ENCODE measurements at places on chromosomes 12 and 14. TPM values are rescaled to one million over a fixed set of nuclear protein-coding genes. Genes with fewer than 3 reads are reported as not detected.

The ALX1 gene
- polyA plus RNA-seq: 33.4 TPM

DNA sequence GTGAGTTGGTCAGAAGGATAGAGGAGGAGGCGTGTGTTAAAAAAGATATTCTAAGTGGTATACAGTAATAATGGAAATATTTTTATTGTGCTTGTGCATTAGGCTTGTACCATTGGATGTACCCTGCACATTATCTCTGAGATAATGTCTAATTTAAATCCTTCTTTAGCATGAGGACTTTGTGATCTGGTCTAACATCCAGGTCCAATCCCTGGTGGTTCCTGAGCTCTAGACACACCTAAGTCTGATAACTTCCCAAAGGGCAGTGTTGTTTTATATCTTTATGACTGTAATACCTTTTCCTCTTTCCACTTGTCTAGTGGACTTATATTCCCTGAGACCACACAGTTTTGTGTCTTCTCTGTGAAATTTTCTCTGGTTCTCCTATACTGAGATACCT is 20.6 kb downstream of the PRPF39 start:
- no peak for DNase-seq

- DNase-seq: no peak
Measured at GRCh38 chr14:96242126-96242525, 13.9 kb upstream of the BDKRB1 start.

DNA sequence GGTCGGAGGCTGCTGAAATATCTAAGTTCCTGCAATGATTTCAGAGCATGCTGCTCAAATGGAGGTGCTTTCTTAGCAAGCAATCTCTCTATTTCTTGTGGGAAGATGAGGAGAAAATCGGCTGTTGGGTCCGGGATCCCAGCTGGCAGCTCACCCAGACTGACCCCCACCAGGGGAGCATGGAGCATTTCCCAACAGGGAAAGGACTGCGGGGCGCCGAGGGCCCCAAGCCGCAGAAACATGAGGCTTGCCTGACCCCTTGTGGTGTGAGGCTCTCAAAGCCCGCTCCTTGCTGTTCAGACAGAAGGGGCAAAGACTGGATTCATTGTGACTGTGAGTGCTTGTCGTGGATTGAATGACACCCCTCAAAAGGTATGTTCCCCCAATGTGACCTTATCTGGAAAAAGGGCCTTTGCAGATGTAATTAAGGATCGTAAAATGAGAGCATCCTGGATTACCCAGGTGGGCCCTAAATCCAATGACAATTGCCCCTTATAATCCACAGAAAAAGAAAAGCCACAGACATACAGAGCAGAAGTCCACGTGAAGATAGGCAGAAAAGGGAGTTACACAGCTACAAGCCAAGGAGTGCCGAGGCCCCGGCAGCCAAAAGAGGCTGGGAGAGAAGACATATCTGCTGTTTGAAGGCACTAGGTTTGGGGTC is 116.3 kb upstream of the VASH1 start:
- DNase-seq: no peak

DNA sequence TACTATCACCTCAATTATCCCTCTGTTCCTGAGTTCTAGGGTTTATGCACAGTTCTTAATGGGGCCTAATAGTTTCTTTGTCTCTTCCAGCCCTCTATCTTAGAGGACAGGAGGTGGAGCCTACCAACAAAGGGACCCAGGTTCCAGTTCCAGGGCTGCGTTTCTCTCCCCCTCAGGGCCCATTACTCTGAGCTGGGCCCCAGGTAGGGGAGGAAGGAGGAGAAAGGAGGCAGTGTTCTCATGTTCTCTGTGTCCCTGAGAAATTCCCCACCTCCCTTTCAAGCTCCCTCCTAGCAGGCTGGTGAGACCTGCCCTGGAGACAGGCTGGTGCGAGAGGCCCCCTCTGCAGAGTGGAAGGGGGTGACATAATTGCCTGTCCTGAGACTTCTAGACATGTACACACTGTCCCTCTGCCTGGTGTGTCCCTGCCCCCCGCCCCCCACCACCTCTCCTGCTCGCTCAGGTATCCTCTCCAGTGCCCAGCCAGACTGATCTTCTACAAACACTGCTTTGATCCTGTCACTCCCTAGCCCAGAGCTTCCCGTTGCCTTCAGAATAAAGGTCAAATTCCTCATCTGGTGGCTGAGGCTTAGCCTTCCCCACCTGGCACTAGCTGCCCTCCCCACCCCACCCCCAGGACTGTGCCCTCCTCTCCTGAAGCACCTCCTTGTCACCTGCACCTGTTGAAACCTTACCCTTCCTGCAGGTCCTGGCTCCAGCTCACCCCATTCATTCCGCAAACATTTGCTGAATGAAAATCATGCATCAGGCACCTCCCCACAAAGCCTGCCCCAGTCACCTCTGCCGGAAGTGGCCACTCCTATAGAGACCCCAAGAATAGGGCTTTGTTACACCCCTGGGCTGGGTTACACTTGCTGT is 21.1 kb upstream of the KRT8 start:
- DNase-seq: no peak

DNA sequence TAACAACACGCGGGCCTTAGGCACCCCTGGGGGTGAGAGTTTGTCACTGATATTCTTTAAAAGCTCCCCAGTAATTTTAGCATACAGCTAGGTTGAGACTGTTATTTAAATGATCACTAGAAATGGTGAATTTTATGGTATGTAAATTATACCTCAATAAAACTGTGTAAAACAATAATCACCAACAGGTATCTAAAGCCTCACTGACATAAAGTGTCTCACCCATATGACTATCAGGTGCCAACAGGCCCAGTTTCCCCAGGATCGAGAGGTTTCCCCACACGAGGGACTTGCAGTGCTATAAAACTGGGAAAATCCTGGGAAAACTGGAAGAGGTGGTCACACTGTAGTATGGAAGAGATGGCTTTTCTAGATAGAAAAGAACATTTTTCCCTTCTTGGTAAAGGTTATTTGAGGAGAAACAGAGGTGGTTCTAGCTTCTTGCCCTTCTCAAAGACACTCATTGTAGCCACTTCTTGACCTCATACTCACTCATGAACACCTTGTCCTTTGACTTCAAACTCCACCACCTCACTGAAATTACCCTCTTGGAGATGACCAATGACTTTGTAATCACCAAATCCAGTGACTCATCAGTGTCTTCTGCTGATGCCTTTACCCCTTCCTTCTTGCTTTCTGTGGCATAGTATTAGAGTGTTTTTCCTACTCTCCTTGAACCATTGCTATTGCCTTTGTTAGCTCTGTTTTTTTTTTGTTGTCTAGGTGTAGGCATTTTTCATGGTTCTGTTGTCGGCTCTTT is 24.8 kb upstream of the NUBPL start:
- no peak for DNase-seq

DNA sequence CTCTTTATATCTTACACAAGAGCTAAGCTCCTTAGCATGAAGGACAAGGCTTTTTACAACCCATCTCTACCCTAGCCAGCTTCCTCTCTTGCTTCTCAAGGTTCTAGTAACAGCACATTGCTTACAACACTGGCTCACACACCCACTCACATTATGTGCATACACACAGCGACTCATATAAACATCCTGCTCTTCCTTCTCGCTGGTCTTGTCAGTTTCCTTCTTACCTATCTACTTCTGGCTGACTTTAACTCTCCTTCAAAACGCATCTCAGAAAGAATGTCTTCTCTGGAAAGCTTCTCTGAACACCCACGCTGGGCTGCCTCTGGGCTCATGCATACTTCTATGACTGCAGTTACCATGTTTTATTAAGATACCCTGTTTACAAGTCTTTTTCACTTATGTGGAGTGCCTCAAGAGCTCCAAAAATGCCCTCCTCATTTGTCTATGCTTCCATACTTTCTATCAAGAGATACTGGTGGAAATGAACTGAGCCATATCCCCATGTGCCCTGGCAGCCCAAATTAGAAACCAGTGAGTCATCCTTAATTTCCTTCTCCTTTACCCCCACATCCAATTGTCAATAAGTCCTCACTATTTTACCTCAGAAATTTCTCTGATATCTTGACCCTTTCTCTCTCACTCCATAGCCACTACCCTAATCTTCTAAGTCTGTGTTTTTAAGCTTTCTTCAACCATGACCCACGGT is 126.9 kb upstream of the KRAS start:
- DNase-seq: no peak

The OR4E1 gene
- not detected for polyA plus RNA-seq

- no peak for DNase-seq
Measured at GRCh38 chr12:7716381-7716780, 5.1 kb downstream of the DPPA3 start.

- no peak for DNase-seq
Measured at GRCh38 chr14:67663633-67664032, 10.8 kb downstream of the VTI1B start.

DNA sequence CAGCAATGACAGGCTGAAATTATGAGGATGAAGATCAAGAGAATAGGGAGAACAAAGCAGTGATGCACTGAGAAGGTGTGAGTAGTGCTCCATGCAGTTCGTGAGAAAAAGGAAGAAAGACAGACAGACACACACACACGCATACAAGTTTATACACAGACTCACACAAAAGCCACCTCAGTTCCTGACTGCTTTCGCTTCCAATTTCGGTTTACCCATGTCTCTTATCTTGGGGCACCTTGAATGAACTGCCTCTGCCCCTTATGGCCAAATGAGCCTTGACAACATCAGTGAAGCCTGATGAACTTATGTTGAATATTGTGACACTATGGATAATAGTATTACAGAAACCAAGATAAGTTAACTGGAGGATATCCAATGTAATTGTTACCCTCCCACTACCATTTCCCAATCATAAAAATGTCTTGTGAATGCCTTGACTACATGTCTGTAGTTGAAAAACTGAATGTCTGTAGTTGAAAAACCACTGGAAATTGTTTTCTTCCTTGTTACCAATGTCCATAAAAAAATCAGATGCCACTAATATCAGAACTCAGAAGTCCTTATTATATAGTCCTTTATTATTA is 380.4 kb upstream of the DDHD1 start:
- DNase-seq: no peak

DNA sequence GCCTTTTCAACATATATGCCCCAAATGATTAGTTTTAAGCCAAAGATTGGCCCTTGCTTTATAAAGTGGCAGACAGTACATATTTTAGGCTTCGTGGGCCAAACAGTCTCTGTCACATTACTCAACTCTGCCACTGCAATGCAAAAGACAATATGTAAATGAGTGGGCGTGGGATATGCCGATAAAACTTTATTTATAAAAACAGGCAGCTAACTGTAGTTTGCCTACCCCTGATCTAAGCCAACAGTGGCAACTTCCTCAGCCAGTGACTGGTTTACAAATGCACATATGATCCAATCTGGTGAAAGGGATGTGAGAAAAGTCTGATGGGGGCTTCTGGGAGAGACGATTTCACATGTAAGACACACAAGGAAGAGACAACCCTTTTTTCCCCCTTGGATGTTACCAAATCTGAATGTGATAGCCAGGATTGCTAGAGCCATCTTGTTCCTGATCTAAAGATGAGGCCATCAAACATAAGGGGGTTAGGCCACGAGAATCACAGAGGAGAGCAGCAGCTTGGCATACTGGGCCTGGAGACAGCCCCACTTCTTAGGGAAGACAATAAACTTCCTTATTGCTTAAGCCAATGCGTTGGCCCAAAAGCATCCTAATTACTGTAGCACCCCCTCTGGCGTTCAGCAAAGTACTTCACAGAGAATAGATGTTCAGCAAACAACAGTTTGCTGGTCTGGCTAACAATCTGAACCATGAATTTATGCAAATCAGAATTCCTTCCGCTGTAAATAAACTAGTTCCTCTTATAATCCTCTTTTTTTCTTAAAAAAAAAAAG is 75.2 kb upstream of the TMCC3 start:
- DNase-seq: no peak

DNA sequence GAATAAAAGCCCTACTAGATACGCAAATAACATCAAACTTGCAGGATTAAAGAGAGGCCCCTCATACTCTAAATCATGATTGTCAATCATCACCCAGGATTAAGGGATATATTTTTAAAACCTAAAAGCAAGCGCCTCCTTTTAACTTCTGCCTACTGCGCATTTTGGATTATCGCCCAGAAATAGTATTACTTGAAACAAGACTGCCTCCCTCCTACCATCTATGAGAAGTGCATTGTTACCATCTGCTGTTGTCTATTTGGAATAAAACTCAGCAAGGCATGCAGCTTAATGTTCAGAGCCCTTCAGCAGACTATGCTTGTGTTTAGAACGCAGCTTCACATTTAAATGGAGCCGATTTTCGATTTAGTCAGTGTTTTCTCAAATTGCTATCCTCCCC is 79.6 kb downstream of the EXOC5 start:
- DNase-seq: no peak

The ABCC9 gene
- polyA plus RNA-seq: 22.5 TPM

DNA sequence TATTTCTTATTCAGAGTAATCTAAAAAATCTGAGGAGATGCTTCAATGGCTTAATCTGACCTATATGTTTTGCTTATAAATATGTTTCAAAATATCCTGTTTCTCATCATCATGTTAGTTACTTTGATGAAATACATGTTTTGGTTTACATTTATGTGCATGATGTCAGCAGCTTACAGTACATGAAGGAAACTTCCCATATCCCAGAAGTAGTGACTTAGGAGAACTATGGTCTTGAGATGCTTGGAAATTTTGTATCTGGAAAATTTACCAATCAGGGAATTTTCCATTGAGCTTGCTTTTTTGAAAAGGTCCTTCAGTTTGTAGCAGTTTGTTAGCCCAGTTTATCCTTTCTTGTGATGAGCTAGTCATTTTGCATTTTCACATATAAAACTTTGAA is 73.3 kb downstream of the RASSF8 start:
- DNase-seq: no peak

The LTBP2 gene
- 2.0 TPM for polyA plus RNA-seq

GRCh38 chr12:124780752-124781685 is 82.6 kb downstream of the SCARB1 start:
- no peak for DNase-seq

Measured in right renal cortex interstitium (tissue), 3 donors.